NCI-H510A (cell line): ENCODE measurements at places on chromosomes 3 and 15.

- no peak for DNase-seq
Measured at GRCh38 chr15:57220205-57220604, 156.1 kb upstream of the CGNL1 start.

DNA sequence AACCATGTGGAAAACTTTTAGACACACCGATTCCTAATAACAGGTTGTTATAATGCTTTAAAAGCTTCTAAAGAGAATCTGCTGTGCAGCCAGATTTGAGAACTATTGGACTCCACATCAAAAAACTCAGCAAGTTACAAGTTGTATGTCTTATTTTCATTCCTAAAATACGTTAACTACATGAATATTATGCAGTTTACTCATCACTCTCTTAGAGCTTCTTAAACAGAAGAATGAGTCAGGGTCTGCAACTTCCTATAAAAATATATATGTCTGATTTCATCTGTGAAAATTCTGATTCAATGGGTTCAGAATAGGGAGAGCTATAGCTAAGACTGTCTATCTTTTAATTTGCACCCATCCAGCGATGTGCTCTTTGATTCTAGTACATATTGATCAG is 244.2 kb upstream of the EPHA3 start:
- DNase-seq, result no peak

- no peak for DNase-seq
Measured at GRCh38 chr3:186162221-186162620, 53.3 kb upstream of the ETV5 start.

- no peak for DNase-seq
Measured at GRCh38 chr15:44729408-44730127, 6.8 kb upstream of the TRIM69 start.

DNA sequence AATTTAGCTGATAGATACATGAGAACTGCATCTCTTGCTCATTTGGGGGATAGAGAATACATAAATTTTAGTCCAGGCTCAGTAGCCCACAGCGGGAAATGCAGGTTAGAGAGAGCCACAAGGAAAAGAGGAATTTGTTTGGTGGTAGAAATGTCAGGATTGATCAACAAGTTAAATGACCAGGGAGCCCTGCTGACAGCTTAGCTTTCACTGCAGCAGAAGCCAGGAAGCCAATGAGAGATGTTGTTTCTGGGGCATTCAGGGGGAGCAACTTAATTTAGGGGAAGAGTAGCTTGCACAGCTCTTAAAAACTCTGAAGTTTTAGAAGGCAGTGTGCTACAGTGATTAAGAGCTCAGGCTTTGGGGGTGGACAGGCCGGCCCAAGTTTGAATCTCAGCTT is 22.7 kb downstream of the ARHGEF26 start:
- no peak for DNase-seq

DNA sequence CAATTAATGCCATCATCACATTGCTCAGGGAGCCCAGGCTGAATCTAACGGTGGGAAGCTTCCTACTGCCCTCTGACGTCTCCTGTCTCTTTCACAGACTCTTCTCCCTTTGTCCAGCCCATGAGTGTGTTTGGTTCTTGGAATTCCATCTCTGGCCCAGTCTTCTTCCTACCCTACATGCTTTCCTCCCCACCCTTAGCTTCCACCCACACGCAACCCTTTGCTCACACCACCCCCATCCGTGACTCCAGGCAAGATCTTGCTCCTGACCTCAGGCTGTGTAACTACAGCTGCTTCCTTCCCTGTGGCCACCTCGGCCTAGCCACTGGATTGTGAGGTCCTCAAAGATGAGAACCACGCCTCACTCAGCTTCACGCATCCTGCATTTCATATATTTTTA is 72.3 kb upstream of the THBS1 start:
- DNase-seq, result no peak

- no peak for DNase-seq
Measured at GRCh38 chr3:164393171-164393570, 685.1 kb downstream of the SI start.

DNA sequence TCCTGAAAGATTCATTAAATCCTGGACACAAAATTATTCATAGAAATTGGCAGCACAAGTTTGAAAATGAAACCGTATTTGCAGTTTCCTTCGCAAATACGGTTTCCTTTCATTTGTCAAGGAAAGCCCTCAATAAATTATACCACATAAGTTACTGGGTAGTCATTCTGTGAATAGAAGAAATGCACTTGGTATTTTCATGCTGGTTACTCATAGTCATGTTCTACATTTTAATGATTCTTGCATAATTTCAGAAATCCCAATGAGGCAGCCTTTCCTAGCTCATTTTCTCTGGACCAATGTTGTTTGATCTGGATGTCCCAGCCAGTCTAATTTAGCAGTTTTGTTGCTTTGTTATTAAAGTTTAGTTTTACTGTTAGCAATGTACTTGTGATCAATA is 43.2 kb downstream of the MINAR1 start:
- DNase-seq, result no peak

DNA sequence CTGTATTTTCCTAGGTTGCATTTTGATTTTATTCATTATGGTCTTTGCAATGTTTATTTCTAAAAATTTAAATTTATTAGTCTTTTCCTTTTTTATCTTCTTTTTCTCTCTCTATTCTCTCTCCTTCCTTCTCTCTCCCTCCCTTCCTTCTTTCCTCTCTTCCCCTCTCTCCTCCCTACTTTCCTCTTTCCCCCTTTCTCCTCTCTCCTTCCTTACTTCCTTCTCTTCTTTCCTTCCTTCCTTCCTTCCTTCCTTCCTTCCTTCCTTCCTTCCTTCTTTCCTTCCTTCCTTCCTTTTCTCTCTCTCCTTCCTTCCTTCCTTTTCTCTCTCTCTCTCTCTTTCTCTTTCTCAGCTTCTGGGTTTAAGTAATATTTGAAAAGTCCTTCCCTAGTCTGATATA is 72.8 kb upstream of the RASGRF1 start:
- DNase-seq, result no peak

- no peak for DNase-seq
Measured at GRCh38 chr3:134793562-134793961, 1.5 kb upstream of the EPHB1 start.

GRCh38 chr3:194472290-194472920 is 14.4 kb downstream of the ATP13A3 start:
- no peak for DNase-seq

DNA sequence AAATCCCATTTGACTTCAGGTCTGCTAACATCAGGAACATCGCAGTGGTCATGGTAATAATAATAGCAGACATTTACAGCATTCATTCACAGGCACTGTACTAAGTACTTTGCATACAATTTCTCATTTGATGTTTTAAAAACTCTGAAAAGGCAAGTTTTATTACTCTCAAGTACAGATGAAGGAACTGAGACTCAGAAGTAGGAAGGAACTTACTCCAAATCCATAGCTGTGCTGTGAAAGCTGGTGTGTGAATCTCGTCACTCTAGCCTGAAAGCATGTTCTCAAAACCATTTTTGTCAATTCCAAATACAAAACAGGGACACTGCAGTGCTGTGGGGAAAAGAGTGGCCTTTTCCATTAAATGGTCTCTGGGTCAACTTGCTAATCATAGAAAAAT is 179.9 kb downstream of the FAM43A start:
- no peak for DNase-seq

- no peak for DNase-seq
Measured at GRCh38 chr3:73827725-73828211, 203.0 kb upstream of the PDZRN3 start.

- no peak for DNase-seq
Measured at GRCh38 chr3:32945136-32945535, 6.3 kb upstream of the CCR4 start.

- DNase-seq, result no peak
Measured at GRCh38 chr3:33665294-33665693, 52.8 kb downstream of the CLASP2 start.

DNA sequence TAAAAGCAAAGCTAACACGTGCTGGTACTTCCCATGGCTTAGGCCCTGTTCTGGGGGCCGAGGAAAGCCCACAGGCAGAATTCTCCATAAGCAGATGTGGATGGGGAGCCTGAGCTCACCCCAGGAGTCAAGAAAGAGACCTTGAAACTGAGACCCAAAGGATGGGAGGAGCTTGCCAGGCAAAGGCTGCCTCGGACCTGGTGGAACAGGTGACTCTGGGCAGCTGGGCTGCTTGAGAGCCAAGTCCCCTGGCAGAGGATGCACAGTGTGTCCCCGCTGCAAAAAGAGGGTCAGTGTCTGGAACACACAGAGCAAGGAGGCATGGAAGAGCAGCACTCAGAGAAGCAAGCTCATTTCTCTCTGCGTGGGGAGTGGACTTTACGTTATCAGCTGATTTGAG is 528.7 kb downstream of the GABRG3 start:
- no peak for DNase-seq

- DNase-seq, result no peak
Measured at GRCh38 chr3:62209101-62209500, 164.2 kb downstream of the FEZF2 start.

DNA sequence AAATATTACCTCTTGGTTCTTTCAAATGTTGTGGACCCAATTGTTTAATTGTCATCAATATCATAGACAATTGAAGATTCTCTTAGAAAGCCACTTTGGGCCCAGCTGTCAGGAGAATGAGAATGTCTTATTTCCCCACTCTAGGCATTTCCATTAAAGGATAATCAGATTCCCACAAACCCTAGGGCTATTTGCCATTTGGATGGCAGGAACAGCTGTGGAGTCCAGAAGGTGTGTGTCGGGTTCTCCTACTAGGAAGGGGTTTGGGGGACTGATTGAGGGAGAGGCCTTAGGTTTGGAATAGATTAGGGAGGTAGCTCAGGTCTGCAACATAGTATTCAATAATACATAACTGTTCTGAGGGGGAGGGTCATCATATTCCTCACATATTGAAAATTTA is 35.2 kb upstream of the PLSCR5 start:
- DNase-seq, result no peak

GRCh38 chr3:155233213-155233612 is 60.3 kb downstream of the STRIT1 start:
- no peak for DNase-seq

DNA sequence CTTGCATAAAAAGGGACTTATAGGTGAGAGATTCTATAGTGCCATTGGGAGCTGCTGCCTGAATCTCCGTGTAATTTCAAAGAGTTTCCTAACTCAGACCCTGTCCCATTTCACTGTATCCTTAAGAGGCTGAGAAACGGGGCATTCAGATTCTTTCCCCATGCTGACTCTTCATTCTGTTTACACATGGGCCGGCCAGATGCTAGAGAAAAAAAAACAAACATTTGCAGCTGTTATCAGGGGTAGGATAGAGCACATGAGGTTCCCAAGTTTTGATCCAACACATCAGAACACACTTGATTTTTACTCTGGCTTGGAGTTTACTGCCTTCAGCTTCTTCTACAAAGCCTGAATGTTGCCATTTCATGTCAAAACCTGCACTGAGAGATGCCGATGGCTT is 215.9 kb upstream of the TPRG1 start:
- DNase-seq, result no peak

DNA sequence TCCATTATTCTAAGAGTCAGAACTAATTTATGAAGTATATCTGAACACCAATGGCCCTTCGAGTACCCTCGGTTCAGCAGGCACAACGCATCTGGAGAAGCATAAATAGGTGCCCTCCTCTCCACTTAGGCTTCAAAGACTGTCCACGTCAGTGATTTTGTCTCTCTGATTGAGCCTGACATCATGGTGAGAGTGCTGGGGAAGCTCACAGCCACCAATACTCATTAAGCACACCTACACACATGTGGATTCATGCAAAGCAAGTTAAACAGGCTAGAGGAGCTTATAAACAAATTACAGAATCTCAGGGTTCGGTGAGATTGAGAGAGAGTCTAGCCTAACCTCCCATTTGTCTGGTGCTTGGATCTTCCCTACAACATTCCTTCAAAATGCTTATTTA is 3.6 kb downstream of the CLDN1 start:
- peak; percentile 20 for DNase-seq

- DNase-seq, result no peak
Measured at GRCh38 chr3:63364495-63364894, 86.4 kb downstream of the SYNPR start.

DNA sequence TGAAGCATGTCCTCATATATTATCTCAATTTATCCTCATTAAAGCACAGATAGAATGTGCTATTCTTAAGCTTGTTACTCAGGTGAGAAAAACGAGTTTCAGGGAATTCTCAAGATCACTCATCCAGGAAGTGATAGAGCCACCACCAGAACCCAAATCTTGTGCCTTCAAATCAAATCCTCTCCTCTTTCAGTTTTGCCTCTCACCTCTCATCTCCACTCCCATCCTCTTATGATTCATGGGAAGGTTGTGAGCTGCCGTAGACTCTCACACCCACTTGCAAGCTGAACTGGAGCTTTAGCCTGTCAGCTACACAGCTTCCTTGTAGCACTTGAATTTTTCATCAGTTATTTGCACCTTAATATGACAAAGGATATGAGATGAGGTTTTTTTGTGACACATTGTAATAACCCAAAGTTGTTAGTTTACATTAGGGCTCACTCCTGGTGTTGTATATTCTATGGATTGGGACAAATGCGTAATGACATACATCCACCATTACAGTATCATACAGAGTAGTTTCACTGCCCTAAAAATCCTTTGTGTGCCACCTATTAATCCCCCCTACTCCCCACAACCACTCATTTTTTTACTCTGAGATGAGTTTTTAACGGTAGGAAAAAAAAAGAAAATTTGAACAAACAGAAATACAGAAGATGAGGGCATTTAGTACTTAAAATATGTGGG is 25.7 kb downstream of the GPR15 start:
- no peak for DNase-seq

DNA sequence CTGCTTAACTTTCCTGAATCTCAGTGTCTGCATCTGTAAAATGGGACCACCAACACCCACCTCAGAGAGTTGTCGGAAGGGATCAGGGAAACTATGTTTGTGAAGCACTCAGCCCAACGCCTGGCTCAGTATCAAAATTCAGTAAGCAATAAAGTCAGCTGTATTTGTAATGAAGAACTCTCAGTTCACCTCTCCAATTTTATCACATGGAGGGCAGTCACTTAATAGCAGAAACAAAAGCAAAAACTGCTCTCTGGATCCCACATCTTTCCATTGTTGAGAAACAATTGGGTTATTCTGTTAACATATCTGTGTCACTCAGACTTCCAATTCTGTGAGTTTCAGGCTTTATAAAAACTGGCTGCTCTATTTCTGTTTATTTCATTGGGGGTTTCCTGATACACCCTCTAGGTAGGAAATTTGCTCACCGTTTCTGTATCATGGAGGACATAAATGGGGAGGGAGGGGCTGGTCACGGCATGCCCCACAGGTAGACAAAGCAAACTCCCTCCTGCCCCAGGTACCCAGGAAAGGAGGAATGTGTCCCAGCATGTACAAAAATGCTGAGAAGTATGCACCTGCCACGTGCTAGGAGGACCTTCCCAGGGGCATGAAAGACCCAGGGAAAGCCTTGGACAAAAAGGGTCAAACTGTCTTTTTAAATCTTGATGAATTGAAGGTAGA is 81.4 kb upstream of the LMOD3 start:
- no peak for DNase-seq

GRCh38 chr3:122314228-122314876 is 10.7 kb upstream of the CSTA start:
- no peak for DNase-seq

DNA sequence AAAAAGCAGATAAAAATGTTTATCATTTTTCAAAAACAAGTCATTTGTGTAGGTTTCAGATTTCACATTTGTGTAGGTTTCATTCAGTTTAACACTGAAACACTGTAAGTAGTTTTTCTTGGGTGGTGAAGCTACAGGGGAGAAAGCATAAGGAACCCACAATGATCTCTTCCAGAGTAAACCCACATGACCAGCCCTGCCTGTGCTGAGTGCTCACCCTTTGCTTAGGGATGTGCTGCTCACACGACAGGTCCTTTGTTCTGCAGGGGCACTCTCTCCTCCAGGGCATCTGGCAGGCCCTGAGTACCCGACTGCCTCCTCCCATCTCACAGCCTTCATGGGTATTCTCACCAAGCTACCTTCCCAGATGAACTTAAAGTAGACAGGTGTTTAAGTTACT is 28.9 kb downstream of the ZXDC start:
- DNase-seq, result no peak

- no peak for DNase-seq
Measured at GRCh38 chr3:61132062-61132461, 119.2 kb downstream of the FHIT start.
